Endodermal cell (in vitro differentiated cells): ENCODE measurements at places on chromosomes 2 and 18.
A peak's percentile ranks its signal among the peaks of the same experiment; 100 is the strongest.

DNA sequence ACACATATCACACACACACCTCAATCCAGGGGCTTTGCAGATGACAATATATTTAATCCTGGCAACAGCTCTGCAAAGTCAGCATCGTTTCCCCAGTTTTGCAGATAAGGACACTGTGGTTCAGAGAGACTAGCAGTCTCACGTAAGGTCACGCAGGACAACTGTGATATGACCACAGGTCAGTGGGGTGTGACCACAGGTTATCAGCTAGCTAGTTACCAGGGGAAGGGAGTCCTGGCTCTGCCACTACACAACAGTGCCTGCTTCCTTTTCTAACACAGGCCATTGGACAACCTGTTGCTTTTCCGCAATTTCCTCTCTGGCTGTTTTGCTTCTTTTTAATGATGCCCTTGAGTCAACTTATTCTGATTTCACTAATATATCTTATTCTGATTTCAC lies 33.3 kb downstream of the RBMS1 start:
- DNase-seq: no peak

DNA sequence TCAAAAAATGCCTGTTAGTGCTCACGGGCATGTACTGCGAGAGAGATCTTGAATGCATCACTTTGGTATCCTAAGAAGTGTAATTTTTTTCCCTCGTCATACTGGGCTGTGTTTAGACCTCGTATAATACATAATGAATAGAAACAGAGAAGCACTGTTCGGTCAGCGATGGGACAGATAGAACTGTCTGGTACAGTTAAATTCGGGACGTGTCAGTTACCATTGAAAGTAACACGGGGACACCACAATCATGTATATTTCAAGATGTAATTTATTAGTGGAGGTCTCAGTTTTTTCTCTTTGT lies 1.8 kb downstream of the PKP4 start:
- no peak for DNase-seq

DNA sequence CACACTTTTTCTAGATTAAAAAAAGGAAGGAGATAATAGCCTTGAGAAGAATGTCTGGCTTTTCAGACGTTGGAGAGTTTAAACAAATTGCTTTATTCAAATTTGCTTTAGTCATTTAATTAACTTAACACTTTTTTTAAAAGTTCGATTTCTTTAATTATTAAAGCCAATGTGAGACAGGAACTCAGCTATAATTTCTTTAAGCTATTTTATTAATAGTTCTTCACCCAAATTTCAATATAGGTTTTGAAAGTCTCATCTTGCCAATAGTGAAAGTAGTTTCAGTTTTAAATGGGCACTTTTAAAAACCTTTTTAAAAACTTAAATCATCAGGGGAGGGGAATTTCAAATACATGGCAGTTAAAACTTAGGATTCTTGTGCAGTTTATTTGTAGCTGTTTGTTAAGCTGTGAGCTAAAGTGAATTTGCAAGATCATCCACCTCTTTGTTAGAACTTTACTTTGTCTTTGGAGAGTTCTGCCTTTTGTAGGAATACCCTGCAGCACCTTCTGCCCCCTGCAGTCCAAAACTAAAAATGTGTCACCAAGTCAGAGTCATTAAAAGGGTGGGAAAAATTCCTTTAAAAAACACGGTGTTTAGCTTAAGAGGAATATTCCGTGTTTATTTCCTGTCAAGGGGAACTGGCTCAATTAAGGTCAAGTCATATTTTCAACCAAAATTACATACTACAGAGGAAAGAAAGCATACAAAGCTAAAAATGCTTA lies 4.6 kb downstream of the TGIF1 start:
- peak; percentile 79 for DNase-seq

GRCh38 chr2:160156100-160156499 lies 44.0 kb downstream of the ITGB6 start:
- peak; percentile 61 for DNase-seq

DNA sequence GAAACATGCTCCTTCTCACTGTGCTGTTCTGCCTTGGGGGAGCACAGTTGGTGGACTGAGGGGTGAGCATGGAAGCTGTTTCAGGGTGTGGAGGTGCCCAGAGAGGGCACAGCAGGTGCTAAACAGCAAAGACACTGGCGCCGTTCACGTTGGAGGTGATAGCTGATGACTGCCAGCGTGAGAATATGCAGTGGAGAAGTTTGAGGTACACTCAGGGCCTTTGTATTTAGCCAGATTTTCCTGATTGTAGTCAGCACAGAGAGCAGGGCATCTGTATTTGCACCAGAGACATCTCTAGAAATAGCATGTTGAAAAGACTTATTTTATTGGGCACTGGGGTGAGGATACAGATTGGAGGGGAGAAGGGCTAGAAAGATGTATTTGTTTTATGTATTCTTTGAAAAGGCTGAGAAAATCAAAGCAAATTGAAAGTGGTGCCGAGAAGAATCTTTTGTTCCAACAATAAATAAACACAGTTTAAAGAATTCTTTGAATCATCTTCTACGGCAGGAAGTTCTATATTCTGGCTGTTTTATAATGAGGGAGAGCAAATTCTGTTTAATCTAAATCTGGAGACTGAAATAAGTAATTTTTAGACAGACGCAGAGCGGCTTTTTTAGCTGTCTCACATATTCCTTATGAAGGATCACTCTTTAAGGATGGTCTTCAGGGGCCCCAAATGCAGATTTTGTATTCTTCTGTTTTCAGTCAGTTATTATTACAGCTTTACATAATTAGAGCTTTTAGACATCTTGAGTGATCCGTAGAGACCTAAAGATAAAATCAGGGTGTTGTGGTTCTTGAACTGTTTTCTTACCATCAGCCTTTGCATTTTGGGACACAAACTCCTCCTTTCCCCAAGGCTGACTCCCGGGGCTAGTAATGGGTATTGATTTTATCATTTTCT lies 7.1 kb downstream of the ZNF532 start:
- DNase-seq: no peak

DNA sequence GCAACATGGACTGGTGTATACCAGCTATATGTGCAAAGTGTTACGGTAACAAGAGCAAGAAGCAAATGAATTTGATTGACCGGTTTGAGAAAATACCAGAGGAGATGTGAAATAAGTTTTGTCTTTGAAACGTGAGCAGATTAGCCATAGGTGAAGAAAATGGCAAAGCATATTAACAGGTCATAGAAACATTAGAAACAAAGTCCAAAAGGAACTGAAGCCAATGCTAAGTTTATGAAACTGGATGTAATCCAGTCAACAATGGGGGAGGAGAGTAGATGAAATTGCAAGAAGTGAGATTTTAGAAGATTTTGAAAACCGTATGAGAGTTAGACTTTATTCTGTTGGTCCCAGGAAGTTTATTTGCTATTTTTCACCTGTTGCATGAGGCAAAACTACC lies 1315.4 kb upstream of the CHAC2 start:
- no peak for DNase-seq

DNA sequence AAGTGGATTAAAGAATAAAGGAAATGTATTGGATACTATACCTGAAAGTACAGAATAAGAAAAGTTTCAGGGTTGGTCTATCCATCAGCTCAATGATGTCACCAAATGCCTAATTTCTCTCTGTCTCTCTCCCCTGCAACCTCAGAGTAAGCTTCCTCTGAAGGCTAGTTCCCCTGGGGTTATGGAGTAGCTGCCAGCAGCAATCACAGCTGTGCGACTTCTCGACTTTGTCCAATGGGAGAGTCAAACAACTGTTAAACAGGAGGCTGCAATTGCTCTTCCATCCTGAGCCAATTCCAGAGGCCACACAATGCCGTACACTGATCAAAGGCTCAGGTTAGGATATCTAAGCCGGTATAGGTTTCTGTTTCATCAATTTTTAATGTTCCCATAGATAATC lies 95.3 kb upstream of the FANCL start:
- DNase-seq: no peak

DNA sequence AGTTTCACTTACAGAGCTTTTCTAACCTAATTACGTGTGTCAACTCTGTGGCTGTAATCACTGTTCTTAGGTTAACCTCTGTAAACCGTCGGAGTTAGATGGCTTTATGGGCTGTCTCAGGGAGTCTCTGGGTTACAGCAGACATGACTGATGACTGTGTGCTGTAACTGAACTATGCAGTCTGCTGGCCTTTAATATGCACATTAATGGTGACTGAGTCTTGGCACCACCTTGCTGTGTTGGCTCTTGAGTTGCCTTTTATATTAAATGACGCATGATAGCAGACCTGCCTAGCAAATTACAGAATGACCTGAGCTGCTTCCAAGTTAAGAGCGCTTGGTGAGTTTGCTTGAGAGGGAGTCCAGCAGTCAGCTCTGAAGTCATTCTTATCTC lies 90.1 kb downstream of the ACKR3 start:
- DNase-seq: no peak

DNA sequence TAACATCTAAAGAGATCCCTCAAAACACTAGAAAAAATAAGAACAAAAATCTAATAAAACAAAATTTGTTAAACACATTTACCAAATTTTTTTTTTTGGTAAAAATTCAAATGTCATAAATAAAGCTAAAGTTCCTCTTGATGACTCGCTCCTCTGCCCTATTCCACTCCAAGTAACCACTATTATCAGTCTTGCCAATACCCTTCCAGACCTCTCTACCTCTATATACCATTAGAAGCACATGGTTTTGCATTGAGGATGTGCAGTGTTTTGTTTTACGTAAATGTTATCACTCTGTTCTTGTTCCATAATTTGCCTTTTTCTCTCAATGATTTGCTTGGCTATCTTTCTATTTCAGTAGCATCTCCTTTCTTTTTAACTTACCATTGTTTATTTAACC lies 10.9 kb downstream of the IL1B start:
- no peak for DNase-seq

DNA sequence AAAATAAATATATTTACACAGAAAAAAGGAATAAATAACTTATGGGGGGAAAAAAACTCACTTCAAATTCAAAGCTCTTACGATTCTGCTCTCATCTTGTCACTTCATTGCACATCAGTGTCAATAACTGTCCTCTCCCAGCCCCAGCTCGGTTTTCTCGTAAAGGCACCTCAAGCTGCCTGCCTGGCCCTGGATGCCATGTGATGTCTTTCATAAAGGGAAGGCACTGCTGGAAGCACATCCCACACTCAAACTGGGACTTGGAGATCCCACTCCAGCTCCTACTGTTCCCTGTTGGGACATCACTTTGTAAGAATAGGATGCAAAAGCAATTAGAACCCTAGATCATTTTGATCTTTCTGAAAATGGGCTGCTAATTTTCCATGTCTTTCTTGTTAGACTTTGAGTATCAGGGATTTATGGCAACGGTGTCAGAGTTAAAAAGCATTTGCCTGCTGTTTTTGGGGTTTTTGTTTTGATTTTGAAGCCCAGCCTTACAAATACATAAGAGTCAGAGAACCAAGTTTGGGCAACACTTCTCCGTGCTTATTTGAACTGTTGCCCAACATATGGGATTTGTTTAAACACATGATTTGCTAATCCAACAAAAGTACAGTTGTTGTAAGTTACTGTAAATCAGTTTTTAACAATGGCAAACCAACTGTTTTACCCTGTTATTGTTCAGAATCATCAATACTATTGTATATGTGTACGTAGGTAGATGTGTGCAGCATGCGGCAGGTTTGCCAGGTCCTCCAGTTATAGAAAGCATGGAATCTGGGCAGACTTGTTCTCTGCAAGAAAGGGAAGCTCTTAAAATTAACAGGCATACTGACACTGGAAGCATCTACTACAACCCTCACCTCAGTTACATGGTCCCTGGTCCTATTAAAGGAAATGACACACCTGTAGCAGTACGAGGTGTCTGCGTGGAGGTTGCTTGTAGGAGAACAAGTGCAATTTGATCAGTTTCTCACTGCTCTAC lies 20.6 kb downstream of the SERTAD2 start:
- DNase-seq: peak; percentile 48
